ENCODE measurements at places on chromosomes 11 and 22.
A peak's percentile ranks its signal among the peaks of the same experiment; 100 is the strongest.

DNA sequence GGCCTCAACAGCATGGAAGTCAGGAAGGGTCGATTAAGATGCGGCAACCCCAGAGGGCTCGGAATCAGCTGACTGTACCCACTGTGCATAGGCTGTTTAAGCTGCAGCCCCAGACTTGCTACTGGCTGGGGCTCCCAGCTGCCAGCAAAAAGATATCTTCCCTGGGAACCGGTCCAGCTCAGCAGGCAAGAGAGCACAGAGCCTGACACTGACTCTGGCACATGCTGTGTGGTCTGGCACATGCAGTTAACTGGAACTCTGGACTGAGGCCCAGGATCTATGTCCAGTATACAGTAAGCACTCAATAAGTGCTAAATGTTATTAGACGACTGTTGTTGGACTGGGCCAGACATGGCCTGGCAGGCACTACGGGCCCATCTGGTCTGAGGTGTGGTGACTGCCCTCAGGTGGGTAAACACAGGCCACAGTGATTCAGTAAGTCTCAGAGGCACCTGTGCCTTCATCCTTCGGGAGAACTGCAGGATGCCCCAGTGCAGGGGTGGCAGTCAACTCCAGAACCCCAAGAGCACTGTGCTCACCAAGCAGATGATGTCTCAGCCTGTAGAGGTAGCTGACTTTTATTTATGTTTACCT lies 87.6 kb downstream of the LARGE1 start:
- no peak for DNase-seq

- no peak for DNase-seq
Observed at GRCh38 chr11:16184588-16184987, 171.8 kb downstream of the SOX6 start.

DNA sequence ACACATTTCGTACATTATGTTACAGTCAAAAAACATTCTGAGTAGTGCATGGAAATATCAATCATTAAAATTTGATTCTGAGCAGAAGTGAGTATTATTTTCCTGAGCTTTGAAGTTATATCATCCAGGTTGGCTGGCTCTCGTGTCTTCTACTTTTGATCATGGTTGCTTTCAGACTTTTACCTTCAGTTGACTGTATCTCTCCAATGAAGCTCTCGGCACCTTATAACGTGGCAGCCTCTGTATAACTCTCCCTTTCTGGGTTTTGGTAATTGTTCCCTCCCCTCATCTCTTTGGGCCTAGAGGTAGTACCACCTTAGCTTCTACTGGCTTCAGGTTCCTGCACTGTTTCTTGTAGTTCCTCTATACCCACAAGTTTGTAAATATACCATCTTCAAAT lies 12.2 kb downstream of the SFI1 start:
- DNase-seq, result no peak

DNA sequence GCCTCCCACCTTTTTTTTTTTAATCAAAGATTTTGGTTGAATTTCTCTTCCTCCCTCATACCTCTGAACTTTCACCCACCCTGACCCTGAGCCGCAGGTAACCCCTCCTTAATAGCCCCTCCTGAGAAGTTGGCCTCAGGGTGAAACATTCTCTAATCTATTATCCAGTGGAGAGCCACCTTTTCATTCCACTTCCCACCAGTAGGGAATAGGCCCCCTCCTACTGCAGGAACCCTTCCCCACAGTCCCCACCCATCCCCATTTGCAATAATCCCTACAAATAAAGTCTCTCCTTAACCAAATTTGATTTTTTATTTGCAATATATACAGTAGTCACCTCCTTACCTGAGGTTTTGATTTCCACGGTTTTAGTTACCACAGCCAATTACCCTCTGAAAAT lies 2.1 kb upstream of the SLC35F2 start:
- DNase-seq, result no peak

- DNase-seq, result no peak
Observed at GRCh38 chr22:47266329-47266728, 503.9 kb downstream of the TBC1D22A start.

GRCh38 chr11:66315921-66316811 lies 678 bp downstream of the CD248 start:
- DNase-seq, result no peak

- no peak for DNase-seq
Observed at GRCh38 chr11:62505440-62506091, 41.0 kb downstream of the AHNAK start.

GRCh38 chr22:43266076-43266475 lies 77.1 kb downstream of the SCUBE1 start:
- no peak for DNase-seq

DNA sequence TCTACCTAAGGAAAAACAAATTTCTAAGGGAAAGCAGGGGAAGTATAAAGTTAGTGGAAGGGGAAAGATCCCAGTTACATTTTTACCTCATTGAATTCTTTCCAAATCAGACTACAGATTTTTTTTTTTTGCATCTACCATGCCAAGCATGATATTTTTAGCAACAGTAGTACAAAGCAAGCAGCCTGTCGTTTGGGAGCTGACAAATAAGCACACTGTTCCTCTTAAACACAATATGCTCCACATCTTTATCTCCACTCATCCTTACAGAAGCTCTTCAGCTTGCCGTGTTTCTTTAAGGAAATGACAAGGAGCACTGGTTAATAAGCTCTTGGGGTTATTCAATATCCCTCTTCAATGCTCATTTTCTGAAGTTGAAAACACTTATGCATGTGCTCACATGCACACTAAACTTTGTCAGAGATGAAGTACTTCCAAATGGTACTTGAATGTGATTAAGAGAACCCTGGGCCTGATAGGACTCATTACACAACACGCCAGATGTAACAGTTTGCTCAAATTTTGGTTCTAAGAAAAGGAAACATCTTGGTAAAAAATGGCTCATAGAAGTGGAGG lies 53.8 kb downstream of the PAX6 start:
- peak; percentile 99 for DNase-seq

DNA sequence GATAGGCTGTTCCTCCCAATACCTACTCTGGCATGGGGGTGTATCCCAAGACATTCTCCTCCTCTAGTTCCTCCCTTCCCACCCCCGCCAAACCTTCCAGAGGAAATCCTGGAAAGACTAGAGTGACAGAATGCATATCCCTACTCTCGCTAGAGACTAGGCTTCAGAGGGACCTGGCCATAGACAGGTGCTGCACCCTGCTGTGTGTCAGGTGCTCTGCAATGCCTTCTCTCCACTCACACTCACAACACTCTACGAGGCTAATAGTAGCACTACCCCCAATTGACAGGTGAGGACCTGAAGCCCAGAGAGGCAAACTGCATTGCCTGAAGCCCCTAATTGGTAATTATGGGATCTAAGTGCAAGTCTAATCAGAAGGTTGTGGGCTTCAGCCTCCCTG lies 46.2 kb upstream of the LMO1 start:
- DNase-seq, result no peak

DNA sequence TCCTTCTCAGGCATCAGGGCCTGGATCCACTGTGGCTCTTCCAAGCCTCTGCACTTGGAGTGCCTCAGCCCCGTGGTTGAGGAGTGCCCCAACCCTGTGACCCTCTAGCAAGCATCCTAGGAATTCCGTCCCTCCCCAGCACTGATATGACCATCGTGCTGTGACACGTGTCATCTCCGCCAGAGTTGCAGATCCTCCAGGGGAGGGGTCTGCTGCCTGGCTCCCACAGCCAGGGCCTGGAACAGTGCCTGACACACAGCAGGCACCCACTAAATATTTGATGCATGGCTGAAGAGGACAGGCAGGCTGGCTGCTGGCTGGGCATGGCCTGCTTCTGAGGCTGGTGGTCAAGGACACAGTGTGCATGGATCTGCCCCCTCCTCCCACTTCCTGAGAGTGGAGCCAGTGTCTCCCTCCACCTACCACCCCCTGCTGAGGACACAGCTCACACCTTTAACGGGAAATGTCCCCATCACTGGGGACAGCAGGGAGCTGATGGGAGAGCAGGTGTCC lies 1.7 kb upstream of the CD81 start:
- DNase-seq, result no peak

All from NCI-H524 treated with DMSO at 0.1 percent for 48 hours (cell line).